Cortex of kidney (tissue), 1 donor: ENCODE measurements at places on chromosomes 1 and 21.

DNA sequence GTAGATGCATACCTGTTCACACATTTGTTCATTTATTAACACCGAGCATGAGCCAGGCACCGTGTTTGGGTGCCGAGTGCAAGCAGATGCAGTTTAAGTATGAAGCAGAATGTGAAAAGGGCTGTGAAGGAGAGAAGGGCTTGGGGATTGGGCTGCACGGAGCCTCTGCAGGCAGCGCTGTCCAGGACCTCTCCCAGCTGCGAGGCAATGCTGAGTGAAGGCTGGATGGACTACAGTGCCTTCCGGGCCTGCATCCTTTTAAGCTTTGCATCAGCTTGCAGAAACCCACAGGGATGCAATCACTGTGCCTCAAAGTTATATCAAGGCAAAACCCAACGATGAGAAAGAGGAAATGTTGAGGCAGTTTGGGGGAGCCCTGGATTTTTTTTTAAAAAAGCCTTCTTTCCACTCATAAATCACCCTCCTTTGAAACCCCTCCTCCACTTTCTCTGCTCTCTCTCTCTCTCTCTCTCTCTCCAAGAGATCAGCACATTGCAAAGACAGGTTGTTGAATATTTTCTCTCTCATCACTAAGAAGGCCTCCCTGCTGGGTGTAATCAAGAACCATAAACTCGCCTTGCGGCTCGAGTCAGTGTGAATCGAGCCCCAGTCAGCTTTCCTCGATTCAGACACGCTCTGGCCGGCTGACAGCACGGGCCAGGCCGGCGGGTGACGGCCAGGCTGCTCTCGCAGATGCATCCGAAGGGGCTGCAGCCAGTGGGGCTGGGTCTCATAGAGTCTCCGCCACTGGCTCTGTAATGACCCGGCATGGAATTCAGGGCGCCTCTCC, 89.2 kb upstream of the POU3F1 start:
- no peak for DNase-seq

DNA sequence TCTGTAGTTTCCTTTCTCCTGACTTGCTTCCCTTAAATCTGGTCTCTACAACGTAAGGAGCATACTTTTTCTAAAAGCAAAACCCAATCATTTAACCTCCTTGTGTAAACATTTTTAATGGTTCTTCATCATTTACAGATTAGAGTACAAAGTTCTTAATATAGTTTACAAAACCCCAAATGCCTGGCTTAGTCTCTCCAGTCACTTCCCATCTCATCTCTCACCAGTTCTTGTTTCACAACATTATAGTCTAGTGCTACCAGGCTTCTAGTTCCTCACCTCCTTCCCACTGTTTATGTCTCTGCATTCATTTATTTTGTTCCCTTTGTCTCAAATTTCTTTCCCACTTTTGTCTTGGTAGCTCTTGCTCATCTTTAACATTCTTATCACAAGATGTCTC, 168.4 kb downstream of the FASLG start:
- no peak for DNase-seq

DNA sequence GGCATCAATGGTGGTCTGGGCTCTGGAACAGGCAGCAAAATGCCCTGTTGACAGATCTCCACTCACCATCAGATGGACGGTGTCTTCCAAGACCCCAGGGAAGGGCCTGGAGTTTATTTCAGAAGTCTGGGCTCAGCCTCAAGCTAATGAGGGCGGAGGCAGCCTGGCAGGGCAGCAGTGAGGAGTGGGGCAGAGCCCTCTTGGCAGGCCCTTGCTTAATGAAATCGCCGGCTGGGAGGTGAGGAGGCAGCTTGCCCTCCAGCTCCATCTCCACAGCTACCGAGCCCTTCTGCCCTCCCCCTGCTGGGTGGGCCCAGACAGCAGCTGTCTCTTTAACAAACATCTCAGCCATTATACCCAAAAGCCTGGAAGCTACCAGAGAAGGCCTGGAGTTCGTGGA, 22.0 kb upstream of the GRIK3 start:
- DNase-seq: no peak

GRCh38 chr1:203577766-203578491, 48.7 kb upstream of the ATP2B4 start:
- DNase-seq: no peak

DNA sequence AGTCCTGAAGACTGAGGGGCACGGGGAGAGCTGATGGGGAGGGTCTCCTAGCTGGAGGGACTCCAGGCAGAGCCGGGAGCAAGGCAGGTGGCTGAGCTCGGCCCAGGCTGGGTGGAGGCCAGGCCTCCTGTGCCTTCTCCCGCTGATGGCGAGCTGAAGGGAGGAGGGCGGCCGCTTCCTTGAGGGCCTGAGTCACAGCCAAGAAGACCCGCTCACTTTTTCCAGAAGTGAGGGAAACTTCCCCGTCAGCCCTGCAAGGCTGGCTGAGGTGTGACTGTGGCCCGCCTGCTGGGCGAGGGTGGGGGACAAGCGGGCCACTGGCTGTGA, 1.7 kb upstream of the VWA1 start:
- DNase-seq: no peak

DNA sequence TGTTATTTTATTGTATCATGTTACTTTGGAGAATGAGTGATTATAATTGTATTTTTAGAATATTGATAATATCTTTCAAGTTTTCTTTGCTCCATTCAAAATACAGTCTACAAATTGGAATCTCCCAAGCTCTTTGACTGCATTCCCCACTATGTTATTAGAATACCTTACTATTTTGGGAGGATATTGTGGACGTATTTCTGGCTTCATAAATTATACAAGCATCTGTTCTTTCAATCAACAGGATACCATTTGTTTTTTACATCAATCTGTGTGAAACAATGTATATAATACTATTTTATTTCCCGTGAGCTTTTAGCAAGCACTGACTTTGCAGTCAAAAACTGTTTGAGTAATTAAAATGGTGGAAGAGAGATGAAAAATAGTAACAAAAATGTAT, 226.5 kb downstream of the PTPRC start:
- no peak for DNase-seq

- no peak for DNase-seq
These were observed 5.0 kb downstream of the GCLM start for GRCh38 chr1:93904228-93904627.

DNA sequence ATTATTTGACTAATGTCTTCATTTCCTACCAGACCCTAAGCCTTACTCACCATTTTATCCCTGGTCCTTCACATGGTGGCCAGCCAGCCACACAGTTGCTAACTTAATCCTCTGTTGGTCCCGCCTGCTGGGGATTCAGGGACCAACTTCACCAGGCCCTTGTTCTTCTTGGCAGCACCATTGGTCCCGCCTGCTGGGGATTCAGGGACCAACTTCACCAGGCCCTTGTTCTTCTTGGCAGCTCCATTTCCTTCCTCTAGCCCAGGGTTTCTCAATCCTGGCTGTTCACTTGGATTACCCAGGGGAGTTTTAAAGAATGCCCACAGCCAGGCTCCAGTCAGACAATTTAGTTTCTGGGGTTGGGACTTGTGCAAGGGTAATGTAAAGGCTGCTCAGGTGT, 233.1 kb upstream of the CSF3R start:
- DNase-seq: no peak

DNA sequence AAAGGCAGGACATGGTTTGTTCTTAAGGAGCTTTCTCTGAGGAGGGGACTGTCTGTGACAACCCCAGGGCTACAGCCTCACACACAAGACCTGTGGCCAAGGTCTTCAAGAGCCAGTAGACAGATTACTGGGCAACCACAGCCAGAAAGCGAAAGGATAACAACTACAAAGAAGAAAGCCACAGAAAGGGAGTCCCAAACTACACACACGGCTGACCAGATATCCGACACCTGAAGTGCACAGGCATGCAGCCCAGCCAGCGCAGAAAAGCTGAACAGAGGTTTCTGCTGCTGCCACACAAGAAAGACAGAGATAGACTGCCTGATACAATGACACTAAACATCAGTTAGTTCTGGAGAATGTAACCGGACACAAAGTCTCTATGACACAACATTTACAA, 21.4 kb upstream of the NADK start:
- DNase-seq: no peak

GRCh38 chr1:33711511-33711910, 152.4 kb upstream of the HMGB4 start:
- DNase-seq: no peak

DNA sequence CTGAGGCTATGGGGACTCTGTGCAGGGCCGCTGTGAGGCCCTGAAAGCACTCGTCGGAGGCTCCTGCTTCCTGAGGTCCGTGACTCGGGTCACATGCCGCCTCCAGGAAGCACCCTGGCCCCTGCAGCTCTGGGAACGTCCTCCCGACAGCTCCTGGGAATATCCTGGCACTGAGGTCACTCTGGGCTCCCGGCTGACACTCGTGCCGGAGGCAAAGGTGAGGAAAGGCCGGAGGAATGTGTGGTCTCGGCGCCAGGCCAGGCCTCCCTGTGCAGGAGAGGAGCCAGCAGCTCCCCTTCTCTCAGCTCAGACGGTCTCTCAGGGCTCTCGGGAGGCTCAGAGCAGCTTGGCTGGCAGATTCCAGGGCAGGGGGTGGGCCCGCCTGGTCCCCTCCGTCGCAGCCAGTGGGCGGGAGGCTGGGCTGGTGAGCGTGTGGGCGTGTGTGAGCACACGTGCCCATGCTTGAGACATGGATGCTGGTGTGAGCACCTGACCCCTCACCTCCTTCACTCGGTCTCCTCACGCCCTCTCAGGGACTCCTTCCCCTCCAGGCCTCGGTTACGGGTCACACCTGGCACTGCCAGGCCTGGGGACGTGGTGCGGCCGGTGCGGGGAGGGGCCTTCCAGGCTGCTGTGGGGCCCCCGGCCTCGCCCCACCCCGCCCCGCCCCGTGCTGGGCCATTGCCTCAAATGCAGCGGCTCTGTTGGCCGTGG, 5.5 kb upstream of the RNF223 start:
- no peak for DNase-seq

- DNase-seq: no peak
These were observed 104.8 kb downstream of the CSMD2 start for GRCh38 chr1:34060187-34060730.

GRCh38 chr1:84122780-84123382, 21.2 kb upstream of the PRKACB start:
- DNase-seq: no peak

- no peak for DNase-seq
These were observed 17.9 kb downstream of the B3GALNT2 start for GRCh38 chr1:235486321-235486720.

GRCh38 chr1:115647507-115647906, 5.7 kb downstream of the VANGL1 start:
- DNase-seq: no peak

DNA sequence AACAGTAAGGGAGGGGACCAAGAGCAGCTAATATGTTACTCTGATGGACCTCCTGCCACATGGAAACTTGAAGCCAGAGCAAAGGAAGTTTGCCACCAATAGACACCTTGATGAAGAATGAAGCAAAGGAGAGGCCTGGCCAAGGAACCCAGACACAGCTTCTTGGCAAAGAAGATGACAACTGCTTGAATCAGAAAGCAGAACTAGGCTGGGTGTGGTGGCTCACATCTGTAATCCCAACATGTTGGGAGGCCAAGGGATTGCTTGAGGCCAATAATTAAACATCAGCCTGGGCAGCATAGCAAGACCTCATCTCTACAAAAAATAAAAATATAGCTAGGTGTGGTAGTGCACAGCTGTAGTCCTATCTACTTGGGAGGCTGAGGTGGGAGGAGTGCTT, 31.7 kb upstream of the CAPZB start:
- DNase-seq: no peak

DNA sequence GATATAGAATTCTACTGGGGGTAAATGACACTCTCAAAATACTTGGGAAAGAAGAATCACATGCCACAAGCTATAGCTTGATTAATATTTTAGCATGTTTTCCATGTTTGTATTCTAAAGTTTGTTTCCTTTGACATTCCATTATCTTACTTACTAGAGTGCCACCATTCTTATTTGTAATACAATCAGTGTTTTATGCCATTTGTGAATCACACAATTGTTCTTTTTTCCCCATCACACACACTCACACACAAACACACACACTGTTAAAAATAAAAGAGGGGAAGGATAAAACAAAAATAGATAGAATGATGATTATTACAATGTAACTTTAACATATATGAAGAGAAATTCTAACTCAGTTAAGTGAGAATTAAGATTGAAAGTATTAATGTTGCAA, 16.0 kb upstream of the TEKT2 start:
- no peak for DNase-seq

- DNase-seq: no peak
These were observed 10.6 kb upstream of the LDLRAD1 start for GRCh38 chr1:54028306-54029251.

- no peak for DNase-seq
These were observed 38.1 kb downstream of the DISP3 start for GRCh38 chr1:11516961-11517635.

DNA sequence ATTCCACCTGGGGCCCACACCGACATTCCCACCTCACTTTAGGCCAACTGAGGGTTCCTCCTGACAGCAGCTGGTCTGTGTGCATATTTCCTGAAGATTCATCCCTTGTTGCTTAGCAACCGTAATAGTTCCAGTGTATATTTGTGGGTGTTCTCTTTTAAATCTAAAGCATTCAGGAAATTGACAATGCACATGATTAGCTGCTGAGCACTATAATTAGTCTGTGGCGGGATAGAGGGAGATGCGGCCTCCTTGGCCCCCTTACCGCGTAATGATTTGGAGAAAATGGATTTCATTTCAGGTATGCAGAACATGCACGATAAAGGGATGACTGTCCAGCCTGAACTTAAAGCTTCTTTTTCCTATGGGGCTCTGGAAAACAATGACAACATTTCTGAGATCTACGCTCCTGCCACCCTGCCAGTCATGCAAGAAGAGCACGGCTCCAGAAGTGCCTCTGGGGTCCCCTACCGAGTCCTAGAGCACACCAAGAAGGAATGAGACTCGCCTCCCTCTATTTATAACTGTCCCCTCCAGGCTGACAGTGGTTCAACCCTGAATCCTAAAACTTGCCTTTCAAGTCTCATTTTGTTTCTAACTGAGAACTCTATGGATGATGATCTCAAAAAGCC, 33.8 kb upstream of the RCAN3 start:
- DNase-seq: no peak

DNA sequence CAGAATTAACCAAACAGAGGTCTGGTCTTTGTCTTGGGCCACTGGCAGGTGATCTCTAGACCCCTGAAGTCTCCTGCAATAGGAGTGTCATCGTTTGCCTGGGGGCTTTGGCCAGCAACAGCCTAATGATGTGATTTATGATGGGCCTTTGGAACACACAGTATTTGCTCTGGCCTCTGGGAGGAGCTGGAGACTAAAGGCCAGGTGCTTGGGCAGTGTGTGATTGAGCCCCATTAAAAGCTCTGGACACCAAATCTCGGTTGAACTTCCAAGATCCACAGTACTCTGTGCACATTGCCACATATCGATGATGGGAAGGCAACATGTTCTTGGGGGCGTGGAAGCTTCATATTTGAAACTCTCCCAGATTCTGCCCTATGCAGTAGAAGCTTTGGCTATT, 32.0 kb upstream of the TLR5 start:
- DNase-seq: no peak

- DNase-seq: no peak
These were observed 42.7 kb downstream of the ITSN1 start for GRCh38 chr21:33684923-33685560.
